Activated T-cell treated with anti-CD3 and anti-CD28 coated beads, Interleukin-2, amount 50 U/mL, for 48 hours (primary cell): ENCODE measurements at places on chromosomes 13 and 19.

DNA sequence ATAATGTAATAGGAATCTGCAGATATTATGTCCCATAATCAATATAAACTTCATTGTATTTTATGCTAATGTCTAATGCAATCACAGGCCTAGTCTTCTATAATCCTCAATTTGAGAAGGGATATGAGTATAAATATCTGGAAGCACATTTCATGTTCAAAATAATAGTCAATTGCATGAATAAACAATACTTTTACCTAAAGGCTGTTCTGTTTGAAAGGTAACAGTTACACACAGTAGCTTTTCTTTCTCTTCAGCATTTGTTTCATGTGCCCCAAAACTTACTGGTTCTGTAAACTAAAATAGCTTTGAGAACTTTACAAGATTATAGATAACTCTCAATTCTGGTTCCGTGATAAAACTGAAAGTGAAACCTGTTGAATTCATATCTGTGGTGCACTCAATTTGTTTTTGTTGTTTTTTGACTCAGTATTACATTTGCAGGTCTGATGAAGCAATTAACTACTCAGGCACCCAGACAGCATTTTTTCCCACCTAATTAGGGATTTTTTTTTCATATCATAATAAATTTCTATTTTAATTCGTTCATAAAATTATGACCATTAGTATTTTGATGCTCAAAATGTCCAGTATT, 1193.8 kb downstream of the SLITRK1 start:
- no peak for DNase-seq

DNA sequence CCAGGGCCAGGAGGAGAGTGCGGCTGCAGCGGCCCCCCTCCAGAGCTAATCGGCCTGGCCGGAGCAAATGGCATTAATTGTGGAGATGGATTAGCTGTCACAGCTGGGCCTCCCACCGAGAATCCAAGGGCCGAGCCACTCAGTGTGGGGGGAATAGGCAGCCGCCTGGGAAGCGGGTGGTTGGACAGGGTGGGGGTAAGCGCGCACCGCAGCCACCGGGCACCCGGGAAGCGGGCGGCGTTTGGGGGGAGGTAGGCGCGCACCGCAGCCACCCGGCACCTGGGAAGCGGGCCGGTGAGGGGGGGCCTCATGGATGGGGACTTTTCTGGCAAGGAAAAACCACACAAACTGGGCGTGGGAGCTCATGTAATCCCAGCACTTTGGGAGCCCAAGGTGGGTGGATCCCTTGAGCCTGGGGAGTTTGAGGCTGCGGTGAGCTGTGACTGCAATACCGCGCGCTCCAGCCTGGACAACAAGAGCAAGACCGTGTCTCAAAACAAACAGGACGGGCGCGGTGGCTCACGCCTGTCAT, 9.7 kb downstream of the R3HDM4 start:
- no peak for DNase-seq

DNA sequence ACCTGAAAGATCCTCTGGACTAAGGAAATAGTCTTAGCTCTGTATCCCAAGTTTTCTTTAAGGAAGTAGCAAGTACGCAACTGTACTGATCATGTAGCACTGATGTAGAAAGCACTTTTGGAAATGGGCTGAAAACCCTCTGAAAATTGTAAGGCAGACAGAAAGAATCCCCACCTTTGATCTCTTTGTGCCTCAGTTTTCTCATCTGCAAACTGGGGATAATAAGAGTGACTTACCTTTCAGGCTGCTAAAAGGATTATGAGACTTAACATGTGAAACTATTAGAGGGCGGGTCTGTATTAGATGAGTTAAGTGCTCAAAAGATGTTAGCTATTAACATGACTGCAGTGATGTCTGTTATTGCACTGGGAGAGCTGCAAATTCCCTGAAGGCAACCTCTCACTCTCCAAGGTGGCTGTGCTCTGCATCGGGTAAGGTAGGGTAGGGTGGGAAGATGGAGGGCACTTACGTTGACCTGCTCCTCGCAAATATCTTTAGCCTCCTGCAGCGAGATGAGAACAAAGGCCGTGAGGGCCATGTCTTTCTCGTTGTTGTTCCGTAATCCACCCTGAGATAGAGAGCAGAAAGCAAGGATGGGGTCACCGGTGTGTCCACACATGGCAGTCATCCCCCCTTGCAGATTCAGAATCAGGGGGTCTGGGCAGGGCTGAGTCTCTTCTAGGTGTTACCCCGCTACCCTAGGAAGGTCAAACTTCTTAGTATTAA, 20.4 kb upstream of the TNFSF14 start:
- no peak for DNase-seq

DNA sequence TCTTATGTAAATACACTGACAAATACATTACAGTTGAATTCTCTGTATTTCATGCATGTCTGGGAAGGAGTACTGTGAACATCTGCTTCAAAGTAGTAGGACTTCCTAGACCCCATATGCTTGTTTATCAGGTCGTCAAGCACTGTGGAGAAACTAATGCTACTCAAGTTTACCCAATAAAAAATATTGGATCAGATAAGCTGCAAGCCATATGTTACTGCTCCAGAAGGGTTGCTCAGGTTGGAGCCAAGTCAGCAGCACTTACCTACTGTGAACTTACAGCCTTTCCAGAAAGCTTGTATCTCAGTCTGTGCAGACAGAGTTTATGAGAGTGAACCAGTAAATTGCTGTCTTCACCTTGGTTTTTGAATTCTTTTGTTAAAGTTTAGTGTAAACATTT, 36.2 kb downstream of the SLAIN1 start:
- no peak for DNase-seq

GRCh38 chr13:93338906-93339305, 112.3 kb downstream of the GPC6 start:
- no peak for DNase-seq

GRCh38 chr19:14659874-14660489, 14.7 kb downstream of the ADGRE3 start:
- no peak for DNase-seq

GRCh38 chr13:101811881-101812280, 359.4 kb downstream of the ITGBL1 start:
- DNase-seq, result no peak

DNA sequence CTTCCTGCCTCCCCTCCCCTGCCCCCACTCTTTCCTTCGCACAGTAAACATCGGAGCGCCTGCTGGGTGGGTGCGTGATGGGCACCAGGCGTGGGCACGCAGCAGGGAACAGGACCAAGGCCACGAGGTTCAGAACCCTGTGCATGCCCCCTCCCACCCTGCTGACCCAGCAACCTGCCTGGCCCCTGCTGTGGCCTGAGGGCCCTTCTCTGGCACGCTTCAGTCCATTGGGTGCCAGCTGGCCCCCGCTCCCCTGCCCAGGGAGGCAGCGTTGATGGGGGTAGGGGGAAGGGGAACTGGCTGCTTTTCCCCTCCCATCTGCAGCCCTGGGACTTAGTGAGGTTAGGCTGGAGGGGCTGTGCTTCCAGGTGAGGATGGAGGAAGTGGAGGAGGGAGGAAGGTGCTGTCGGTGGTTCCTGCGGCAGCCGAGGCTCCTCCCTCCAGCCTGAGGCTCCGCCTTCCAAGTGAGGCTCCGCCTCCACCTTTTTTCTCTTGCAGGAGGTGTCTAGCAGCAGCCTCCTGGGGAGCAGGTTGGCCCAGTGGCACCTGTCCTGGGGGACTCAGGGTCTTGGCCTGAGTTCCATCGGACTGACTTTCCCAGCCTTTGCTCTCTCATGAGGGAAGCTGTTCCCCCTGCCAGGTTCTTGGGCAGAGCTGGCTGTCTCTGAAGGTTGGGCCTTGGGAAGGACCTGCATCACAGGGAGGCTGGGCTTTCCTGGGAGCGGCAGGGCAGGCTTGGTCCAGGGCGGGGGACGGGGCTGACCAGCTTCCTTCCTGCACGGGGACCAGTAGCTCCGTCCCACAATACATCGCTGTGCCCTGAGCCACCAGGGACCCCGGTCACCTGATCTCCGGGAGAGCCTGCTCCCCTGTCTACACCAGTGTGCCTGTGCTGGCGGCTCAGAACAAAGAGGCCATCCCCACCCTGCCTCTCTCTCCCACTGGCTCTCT, 7.3 kb downstream of the PIAS4 start:
- DNase-seq, result peak; percentile 74

DNA sequence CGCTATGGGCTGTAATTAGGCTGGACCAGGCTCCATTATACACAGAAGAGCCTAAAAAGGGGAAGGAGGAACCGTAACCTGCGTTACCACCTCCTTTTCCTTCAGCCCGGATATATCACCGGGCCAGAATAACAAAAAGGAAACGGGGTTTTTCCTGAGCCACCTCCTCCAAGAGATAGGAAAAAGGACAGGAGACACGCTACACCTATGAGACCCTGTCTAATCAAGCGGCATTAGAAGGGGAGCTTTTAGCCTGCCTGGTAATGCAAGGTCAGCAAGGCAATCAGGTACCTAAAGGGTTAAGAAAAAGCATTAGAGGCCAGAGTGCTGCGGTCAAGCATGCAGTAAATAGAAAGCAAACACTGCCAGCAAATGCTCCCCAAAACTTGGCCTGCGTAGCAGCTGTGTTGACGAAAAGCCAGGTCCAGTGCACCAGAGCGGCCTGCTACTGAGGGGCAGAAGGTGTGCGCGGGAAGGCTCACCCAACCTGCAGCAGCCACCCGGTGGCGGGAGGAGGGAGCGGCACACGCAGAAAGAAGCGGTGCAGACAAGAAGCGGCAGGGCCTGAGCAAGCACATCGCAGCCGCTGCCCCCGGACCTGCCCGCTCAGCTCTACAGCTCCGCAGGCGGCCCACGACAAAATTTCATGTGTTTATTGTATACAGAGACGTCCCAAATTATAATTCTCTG, 1466.1 kb downstream of the UQCRFS1 start:
- DNase-seq, result no peak

GRCh38 chr13:34153428-34154180, 335.7 kb downstream of the RFC3 start:
- no peak for DNase-seq

- DNase-seq, result no peak
Observed at GRCh38 chr13:21240586-21240985, 64.1 kb downstream of the MRPL57 start.

DNA sequence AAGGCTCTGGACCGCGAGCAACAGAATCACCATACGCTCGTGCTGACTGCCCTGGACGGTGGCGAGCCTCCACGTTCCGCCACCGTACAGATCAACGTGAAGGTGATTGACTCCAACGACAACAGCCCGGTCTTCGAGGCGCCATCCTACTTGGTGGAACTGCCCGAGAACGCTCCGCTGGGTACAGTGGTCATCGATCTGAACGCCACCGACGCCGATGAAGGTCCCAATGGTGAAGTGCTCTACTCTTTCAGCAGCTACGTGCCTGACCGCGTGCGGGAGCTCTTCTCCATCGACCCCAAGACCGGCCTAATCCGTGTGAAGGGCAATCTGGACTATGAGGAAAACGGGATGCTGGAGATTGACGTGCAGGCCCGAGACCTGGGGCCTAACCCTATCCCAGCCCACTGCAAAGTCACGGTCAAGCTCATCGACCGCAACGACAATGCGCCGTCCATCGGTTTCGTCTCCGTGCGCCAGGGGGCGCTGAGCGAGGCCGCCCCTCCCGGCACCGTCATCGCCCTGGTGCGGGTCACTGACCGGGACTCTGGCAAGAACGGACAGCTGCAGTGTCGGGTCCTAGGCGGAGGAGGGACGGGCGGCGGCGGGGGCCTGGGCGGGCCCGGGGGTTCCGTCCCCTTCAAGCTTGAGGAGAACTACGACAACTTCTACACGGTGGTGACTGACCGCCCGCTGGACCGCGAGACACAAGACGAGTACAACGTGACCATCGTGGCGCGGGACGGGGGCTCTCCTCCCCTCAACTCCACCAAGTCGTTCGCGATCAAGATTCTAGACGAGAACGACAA, 1.8 kb downstream of the PCDH17 start:
- no peak for DNase-seq

DNA sequence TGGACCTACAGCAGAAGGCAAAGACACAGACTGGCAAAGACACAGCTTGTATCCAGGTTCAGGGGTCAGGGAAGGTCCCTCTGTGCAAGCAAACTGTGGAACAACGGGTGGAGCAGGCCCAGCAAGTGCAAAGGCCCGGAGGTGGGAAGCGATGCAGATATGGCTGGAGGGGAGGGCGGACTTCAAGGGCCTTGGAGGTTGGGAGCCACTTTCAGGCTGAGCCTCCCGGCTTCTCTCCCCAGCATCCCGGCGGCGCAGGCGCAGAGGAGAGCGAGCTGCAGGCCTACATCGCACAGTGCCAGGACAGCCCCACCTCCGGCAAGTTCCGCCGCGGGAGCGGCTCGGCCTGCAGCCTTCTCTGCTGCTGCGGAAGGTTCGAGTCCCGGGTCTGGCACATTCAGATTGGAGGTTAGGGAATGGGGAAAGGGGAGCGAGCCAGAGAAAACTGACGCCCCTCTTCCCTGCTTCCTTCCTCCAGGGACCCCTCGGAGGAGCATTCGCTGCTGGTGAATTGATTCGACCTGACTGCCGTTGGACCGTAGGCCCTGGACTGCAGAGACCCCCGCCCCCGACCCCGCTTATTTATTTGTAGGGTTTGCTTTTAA, 2.1 kb upstream of the PNPLA6 start:
- peak; percentile 26 for DNase-seq

GRCh38 chr13:24221007-24221406, 60.5 kb downstream of the SPATA13 start:
- DNase-seq, result no peak

DNA sequence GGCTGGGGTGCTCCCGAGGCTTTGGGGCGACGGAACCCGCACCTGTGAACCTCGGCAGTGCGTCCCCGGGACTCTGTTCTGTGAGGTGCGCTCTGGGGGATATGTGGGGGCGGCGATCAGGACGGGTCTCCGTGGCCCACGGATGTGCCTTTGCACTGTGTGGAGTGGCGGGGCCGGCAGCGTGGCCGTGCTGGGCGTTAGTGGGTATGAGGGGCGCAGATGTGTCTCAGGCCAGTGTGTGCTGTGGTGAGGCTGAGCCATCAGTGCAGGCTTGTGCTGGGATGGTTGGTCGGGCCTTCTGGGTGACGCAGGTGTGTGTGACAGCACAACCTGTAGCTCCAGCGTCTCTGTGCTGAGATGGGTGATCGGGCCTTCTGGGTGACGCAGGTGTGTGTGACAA, 16.9 kb downstream of the ZNF331 start:
- no peak for DNase-seq

- no peak for DNase-seq
Observed at GRCh38 chr13:32036126-32036695, 4.6 kb downstream of the FRY start.

- no peak for DNase-seq
Observed at GRCh38 chr19:6413291-6413690, 11.3 kb downstream of the KHSRP start.
